ENCODE measurements at places on chromosomes 2 and 18. TPM values are rescaled to one million over a fixed set of nuclear protein-coding genes. Genes with fewer than 3 reads are reported as not detected.

GRCh38 chr2:239337122-239337876 lies 63.5 kb downstream of the HDAC4 start:
- no peak overlapping the region for H3K27ac ChIP-seq
- H3K4me3 ChIP-seq = no peak overlapping the region
- H3K36me3 ChIP-seq = peaks cover 38% of the 10 kb centered on the region
- H3K4me1 ChIP-seq = peaks cover 41% of the 10 kb centered on the region
- H3K27me3 ChIP-seq = peaks cover 3% of the 10 kb centered on the region

DNA sequence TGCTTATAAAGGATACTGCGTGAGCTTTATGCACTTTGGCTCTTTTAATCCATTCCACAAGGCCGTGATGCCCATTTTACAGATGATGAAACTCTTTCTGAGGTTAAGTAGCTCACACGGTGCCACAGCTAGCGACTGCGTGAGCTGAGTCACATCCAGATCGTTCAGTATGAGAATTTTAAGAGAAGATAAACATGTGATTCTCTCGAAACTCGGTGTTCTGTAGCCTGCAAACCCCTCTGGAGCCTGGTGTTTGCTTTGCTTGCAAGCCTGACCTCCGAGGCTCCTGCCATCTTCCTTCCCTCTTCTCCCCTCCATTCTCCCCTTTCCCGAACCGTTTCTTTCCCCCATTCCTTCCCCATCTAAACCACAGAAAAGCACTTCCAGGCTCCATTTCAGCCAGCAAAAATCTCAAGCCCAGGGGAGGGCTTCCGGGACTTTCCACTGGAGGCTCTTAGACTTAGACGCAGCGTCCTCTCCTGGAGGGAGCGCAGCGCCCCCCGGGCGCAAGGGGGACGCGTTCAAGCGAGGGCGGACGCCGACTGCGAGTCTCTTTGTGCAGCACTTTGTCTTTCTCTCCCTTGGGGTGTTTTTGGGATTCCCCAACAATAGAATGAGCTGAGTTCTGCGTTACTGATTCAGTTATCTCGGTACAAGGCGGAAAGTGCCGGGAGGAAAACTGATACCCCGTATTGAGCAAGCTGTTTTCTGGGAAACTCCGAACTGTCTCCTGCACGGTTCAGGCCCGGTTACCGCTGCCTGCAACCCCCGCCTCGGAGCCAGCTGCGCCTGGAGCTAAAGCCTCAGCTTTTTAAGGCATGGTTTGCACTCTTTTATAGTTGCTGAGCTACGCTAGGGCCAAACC lies 38.0 kb downstream of the CYP1B1 start:
- no peak for DNase-seq
- peak overlapping the region; percentile 31 for H3K27ac ChIP-seq
- H3K4me3 ChIP-seq = peak overlapping the region; percentile 45
- no peaks in the 10 kb centered on the region for H3K36me3 ChIP-seq
- peaks cover 39% of the 10 kb centered on the region for H3K27me3 ChIP-seq

GRCh38 chr2:164069540-164069939 lies 333.7 kb upstream of the FIGN start:
- no peaks in the 10 kb centered on the region for H3K4me1 ChIP-seq
- H3K27ac ChIP-seq = no peak overlapping the region
- no peaks in the 10 kb centered on the region for H3K27me3 ChIP-seq
- H3K36me3 ChIP-seq = no peaks in the 10 kb centered on the region
- H3K4me3 ChIP-seq = no peak overlapping the region

SLC30A3 gene
- 0.23 TPM for total RNA-seq

DNA sequence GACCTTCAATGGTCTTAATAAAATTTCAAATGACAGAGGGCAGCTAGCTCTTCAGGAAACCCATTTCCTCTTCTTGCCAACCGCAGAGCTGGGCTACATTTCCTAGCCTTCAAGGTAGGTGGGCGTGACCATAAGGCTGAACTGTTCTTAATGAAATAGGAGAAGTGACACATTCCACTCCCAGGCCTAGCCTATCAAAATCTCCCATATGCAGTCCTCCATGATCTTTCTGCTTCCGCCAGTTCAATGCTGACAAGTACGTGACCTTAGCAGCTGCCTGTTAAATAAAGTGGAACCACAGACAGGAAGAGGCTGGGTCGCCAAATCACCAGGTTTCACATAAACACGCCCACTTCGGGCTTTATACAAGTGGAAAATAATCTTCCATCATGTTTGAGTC lies 13.2 kb downstream of the SERPINE2 start:
- peak overlapping the region; percentile 35 for H3K4me3 ChIP-seq
- DNase-seq = peak; percentile 74
- H3K27ac ChIP-seq = peak overlapping the region; percentile 89
- H3K27me3 ChIP-seq = no peaks in the 10 kb centered on the region

- H3K27ac ChIP-seq = no peak overlapping the region
- no peak overlapping the region for H3K4me3 ChIP-seq
- no peaks in the 10 kb centered on the region for H3K4me1 ChIP-seq
- H3K27me3 ChIP-seq = peaks cover 8% of the 10 kb centered on the region
- no peak for DNase-seq
- H3K36me3 ChIP-seq = no peaks in the 10 kb centered on the region
Observed at GRCh38 chr2:217054791-217055190, 194.9 kb upstream of the TNP1 start.

DNA sequence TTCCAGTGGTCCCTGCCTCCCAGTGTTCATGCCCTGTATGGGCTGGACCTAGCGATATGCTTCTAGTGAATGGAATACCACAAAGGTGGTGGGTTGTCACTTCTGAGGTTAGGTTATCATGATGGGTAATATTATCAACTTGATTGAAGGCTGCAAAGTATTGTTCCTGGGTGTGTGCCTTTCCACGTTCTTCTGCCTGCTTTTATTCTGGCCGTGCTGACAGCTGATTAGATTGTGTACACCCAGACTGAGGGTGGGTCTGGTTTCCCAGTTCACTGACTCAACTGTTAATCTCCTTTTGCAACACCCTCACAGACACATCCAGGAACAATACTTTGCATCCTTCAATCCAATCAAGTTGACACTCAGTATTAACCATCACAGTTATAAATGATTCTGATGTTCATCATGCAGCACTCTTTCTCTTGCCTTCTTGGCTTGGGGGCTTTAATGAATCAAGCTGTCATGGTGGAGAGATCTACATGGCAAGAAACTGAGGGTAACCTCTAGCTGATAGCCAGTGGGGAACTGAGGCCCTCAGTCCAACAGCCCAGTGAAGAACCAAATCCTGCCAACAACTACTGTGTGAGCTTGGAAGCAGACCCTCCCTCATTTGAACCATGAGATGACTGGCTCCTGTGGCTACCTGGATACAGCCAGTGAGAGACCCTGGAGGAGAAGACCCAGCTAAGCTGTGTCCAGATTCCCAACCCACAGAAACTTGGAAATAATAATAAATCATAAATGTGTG lies 63.0 kb upstream of the CELF4 start:
- no peak for DNase-seq
- no peak overlapping the region for H3K4me3 ChIP-seq
- H3K27me3 ChIP-seq = no peaks in the 10 kb centered on the region
- H3K27ac ChIP-seq = no peak overlapping the region
- no peaks in the 10 kb centered on the region for H3K36me3 ChIP-seq
- no peaks in the 10 kb centered on the region for H3K4me1 ChIP-seq

- peaks cover 7% of the 10 kb centered on the region for H3K4me1 ChIP-seq
- no peaks in the 10 kb centered on the region for H3K27me3 ChIP-seq
- no peaks in the 10 kb centered on the region for H3K36me3 ChIP-seq
- no peak overlapping the region for H3K27ac ChIP-seq
- H3K4me3 ChIP-seq = no peak overlapping the region
- no peak for DNase-seq
Observed at GRCh38 chr2:44713170-44713569, 228.3 kb upstream of the SIX3 start.

DNA sequence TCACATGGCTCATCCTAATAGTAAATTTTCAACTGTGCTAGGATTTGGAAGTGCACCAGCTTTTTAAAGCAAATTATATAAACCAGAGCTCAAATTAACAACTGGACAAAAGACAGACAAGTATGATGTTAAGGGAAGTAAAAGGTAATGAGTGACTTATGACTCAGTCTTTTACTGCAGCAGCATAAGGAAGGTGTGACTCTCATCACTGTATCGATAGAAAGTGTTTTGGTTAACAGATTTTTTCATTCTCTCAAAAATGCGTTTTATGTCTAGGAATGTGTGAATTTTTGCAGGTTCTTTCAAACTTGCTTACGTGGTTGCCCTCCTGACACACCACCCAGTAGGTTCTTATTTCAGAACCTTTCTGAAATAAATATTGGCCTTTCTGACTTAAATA lies 244.2 kb upstream of the BOD1L2 start:
- no peaks in the 10 kb centered on the region for H3K27me3 ChIP-seq
- peaks cover 3% of the 10 kb centered on the region for H3K36me3 ChIP-seq
- no peak overlapping the region for H3K4me3 ChIP-seq
- H3K27ac ChIP-seq = no peak overlapping the region
- H3K4me1 ChIP-seq = peaks cover 8% of the 10 kb centered on the region

CTIF gene
- 2.7 TPM for total RNA-seq

All from activated CD4-positive, alpha-beta T cell treated with anti-CD3 and anti-CD28 coated beads, Interleukin-2, amount 10 ng/mL, durations not matched to agents 7 days and 5 days (primary cell).